Frontal cortex (tissue), 4 donors: ENCODE measurements at places on chromosomes 5 and 9.
A peak's percentile ranks its signal among the peaks of the same experiment; 100 is the strongest.

GRCh38 chr5:115809946-115810345, 6.5 kb downstream of the CDO1 start:
- no peak for DNase-seq

- no peak for DNase-seq
Observed at GRCh38 chr9:123048748-123049147, 15.3 kb downstream of the GPR21 start.

DNA sequence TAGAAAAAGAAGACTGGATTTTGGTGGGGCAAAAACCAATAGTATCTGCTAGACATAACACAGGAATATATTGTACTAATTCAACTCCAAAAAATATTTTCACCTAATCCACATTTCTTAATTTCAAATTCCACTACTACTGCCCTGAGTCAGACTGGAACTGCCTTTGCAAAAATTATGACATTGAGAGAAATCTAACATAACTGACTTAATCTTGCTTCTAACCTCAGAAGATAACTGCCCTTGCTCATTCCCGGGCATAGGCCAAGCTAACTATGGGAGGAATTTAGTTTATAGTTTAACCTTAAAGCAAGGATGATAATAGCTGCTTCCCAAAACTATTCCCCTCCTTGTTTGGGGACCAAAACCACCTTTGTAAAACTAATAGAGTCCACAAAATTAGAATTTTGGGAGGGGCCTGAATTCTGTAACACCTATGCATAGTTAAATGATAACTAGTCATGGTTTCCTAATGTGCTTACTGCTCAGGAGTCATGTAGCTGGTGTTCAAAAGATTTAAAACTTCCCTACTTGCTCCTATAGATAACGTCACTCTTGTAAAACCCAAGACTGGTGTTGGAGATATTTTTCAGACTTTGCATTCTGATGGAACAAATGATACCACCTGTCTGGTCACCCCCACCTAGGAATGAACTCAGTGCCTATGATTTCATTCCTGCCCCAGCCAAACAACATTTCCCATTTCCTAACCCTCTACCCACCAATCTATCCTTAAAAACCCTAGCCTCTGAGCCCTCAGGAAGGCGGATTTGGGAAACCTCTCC, 14.1 kb upstream of the TXN start:
- no peak for DNase-seq

DNA sequence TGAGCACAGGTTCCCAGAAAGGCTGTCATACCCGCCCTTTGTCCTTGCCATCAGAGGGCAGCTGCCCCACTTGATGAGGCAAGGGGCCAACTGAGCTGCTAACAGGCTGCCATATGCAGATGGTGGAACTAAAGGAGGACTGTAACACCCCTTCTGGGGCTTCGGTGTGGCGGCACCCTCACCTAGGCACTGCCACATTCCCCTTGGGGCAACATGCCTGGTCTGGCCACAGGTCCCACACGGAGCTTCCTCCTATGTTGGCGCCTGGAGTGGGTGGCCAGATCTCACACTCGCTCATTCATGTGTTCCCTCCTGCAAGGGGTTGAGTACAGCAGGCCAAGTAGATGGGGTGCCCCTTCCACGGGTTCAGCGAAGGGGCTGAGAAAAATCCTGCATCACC, 777.4 kb upstream of the CHD1 start:
- DNase-seq, result no peak

GRCh38 chr5:58925627-58926540, 343.0 kb downstream of the RAB3C start:
- peak; percentile 16 for DNase-seq

GRCh38 chr5:160463740-160464465, 42.2 kb downstream of the PTTG1 start:
- DNase-seq, result no peak

- DNase-seq, result no peak
Observed at GRCh38 chr9:96040591-96041461, 165.3 kb downstream of the ERCC6L2 start.
